Activated T-cell treated with anti-CD3 and anti-CD28 coated beads for 24 hours (primary cell): ENCODE measurements at places on chromosomes 3 and 15.

GRCh38 chr15:74315626-74316025 lies 51.8 kb downstream of the CYP11A1 start:
- no peak for DNase-seq

DNA sequence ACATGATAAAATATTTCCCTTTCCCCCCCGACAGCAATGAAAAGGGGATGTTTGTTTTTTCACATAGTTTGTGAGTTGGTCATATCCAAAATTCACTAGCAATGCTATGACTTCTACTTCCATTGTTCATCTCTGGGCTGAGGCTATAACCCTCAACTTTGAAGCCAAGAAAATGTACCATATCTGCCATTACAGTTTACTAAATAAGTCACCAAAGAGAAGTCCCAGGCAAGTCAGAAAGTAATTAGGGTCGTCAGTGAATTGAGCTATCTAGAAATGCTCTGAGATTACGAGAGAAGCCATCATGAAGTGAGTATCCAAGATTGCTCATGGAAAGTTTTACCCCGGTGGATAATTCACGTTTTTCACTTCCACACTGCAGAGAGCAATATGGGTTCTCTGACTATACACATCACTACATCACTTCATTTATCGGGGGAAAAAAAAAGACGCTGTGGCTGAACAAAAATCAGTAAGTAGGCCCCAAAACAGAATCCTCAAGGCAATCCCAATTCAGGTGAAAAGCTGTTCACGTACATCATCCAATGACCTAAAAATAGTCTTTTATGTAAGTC lies 1.4 kb downstream of the PEAK1 start:
- no peak for DNase-seq

DNA sequence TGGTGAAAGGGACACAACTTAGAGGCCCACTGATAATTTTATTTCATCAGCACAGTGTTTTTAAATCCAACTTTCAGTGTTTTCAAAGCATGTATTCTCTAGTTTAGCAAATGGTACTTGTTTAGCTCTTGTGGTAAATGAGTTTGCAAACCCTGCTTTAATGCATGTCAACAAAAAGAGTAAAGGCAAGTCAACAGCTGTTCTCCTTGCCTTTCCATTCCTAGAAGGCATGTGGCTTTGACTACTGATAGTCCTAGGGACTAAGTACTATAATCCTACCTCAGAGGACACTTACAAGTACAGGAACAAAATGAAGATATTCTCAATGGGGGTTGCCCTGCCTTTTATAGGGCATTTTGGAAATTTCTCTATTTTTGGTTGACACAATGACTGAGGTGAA lies 13.1 kb downstream of the NPTN start:
- DNase-seq = no peak

GRCh38 chr15:43383070-43383469 lies 12.2 kb downstream of the TUBGCP4 start:
- DNase-seq = no peak

DNA sequence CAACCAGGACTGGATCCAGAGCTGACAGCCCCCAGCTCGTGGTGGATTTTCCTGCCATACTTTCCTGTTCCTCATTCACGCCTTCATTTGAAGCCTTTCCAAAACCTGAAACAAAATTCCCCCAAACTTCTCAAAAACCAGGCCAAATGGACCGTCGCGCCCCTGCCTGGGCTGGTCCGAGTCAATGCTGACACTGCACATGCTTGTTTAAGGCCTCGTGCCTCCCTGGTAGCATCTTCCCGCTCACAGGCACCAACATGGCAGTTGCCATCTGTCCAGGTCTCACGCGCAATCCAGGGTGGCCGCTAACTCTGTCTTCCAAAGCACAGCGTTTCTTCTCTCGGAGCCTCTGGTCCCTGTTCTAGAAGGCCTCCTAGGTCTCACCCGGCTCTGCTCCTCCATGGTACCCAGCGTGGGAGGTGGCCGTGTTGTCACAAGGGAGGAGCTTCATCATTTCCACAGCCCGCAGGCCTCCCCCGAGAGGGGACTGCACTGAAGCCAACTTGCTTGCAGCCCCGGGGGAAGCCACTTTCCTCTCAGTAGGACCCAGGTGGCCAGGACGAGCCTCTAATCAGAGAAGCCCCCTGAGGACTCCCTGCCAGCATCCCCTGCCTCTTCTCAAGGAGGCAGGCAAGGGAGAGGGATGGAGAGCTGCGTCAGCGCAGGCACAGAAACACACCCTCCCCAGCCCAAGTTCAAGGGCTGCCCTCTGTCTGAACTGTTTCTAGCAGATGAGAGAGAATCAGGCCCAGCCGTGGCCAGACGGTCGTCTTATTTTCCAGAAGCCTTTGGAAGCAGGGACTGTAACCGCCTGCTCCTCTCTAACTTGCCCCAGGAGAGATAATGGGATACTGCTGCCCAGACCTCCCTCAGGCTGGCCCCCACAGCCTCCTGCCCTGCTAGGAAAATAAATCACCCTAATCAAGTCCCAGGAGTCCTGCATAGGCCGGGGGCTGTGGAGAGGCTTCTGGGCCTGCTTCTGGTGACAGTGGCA lies 152.8 kb upstream of the TLE3 start:
- no peak for DNase-seq

DNA sequence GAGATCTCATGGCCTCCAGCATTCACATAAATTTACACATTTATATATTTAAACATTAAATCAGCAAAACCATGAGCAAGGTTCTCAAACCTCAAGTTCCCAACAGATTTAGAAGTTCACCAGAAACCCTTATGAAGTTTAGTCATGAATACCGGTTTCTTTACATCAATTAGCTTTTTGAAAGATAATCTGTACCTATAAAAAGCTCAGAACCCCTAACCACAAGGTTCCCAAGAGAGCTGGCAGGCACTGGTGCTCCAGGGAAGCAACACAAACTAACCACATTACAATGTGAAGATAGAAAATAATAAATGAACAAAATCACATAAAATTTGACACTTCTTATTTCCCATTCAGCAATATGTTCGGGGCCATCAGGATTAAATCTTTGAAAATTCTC lies 150.9 kb downstream of the FBN1 start:
- no peak for DNase-seq

GRCh38 chr3:36155515-36155914 lies 224.8 kb upstream of the STAC start:
- DNase-seq = no peak

DNA sequence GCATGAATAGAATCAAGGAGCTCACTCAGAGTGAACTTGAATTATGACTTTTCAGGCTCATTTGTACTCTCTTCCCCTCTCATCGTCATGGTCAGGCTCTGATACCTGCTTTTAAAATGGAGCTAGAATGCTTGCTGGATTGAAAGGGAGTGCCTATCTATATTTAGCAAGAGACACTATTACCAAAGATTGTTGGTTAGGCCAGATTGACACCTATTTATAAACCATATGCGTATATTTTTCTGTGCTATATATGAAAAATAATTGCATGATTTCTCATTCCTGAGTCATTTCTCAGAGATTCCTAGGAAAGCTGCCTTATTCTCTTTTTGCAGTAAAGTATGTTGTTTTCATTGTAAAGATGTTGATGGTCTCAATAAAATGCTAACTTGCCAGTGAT lies 9.6 kb downstream of the CCNDBP1 start:
- no peak for DNase-seq
